Stimulated activated CD4-positive, alpha-beta T cell treated with anti-CD3 and anti-CD28 coated beads, Interleukin-4, amount 100 ng/mL, for 24 hours (primary cell): ENCODE measurements at places on chromosomes 7 and 10.
A peak's percentile ranks its signal among the peaks of the same experiment; 100 is the strongest.

DNA sequence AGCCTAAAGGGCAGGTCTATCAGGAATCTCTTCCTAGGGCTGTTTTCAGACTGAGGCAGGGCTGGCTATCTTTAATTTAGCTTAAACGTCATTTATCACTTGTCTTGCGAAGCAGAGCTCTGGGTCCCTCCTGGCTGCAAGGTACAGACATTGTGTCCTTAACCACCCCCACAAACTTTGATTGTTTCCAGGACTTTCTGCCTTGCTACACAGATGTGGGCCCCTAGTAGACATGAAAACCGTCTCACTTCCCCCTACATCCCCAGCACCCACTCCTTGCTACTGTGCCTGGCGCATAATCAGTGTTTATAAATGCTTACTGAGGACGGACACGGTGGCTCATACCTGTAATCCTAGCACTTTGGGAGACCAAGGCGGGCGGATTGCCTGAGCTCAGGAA, 54.5 kb downstream of the PIP4K2A start:
- no peak for DNase-seq

DNA sequence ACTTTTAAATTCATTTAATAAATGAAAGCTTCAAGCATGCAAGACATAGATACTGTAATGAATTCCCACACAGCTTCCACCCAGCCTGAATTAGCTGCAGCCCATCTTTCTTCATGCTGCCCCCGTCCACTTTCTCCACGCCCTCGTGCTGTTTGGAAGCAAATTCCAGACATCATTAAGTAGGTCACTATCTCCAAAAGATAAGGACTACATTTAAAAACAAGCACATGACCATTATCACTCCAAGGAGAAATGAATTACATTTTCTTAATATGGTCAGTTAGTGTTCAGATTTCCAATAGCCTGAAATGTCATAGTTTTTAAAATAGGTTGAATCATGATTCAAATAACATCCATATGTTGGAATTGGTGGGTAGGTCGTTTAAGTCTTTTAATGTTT, 24.3 kb downstream of the LMTK2 start:
- no peak for DNase-seq

- no peak for DNase-seq
Observed at GRCh38 chr10:75987616-75988015, 556.2 kb downstream of the LRMDA start.

- DNase-seq, result no peak
Observed at GRCh38 chr7:749140-749551, 22.1 kb upstream of the PRKAR1B start.

GRCh38 chr7:115229401-115230105, 307.7 kb downstream of the MDFIC start:
- DNase-seq, result no peak

- no peak for DNase-seq
Observed at GRCh38 chr10:127984945-127985344, 78.0 kb downstream of the PTPRE start.

DNA sequence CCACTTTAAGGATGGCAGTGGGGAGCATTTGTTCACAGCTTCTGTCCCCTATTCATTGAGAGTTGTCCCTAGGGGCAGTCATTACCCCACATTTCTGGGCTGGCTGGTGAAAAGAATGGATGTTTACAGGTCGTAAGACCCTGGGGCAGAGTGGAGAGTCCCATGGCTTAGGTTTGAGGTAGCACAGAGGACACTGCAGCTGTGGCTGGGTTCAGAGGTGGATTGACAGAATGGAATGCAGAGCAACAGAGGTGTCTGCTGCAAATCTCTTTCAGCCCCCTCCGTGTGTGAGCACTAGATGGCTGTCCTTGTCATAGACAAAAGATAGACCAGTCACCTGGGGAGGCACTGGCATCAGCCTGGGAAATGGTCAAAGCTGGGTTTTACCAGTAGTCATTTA, 141.9 kb downstream of the CACNB2 start:
- no peak for DNase-seq

DNA sequence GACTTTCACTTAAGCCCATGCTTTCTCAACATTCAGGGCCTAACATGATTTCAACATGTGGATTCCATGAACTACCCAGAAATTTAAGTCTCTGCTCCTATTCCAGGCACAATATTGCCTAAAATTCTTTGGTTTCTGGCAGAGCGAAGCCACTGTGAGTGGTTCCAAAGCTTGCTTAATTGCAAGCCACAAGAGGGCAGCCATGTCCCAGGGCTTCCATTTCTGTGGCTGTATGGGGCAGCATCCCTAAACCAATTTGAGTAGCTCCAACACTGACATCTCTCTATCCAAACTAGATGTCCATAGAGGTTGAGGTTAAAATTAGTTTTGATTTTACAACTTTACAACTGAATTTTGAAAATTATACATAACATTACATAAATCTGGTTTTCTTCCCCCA, 56.3 kb upstream of the MDFIC start:
- peak; percentile 68 for DNase-seq

GRCh38 chr10:121797490-121797889, 130.3 kb downstream of the ATE1 start:
- DNase-seq, result no peak

DNA sequence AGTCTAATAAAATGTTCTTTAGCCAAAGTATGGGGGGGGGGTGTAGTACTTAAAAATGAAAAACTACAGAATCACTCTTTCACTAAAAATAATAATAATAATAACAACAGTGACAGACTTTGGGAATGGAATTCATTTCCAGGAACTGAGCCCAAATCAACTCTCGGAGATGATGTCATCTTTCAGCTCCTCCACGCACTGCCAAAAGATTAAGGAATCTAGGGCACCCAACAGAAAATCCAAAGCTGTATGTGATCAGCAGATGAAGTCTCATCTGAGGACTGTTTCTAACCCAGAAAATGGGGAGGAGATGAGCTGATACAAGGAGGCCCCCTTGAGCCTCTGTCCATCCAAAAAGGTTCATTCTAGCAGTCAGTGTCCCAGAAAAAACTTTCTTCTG, 54.5 kb downstream of the GRB10 start:
- DNase-seq, result no peak

DNA sequence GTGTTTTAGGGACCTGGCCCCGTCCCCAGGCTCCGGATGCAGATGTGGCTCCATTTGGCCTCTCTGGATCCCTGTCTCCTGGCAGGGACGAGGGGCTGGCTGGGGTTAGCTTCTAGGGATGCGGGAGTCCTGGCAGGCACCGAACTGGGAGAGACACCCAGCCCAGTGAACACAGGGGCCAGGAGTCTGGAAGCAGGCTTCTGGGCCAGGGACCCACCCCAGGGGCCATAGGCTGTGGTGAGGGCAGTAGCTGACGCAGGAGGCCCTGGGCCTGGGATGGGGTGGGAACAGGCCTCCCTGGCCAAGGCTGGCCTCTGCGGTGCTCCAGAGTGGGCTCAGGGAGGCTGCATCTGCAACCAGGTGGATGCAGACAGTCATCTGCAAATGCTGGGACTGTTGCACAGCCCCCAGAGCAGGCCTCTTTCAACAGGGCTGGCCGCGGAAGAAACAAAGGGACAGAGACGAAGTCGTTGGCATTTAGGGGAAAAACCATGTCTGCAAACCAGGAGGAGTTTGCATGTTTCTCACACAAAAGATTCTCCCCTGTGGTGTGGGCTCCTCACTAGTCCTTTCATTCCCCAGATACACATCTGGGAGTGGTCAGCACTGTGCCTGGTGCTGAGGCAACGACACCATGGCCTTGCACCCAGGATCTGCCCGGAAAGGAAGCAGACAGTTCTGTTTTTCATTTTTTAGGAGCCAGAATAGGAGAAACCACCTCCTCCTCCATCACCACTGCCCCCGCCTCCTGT, 36.4 kb upstream of the ZNF488 start:
- no peak for DNase-seq

- DNase-seq, result peak; percentile 39
Observed at GRCh38 chr10:34049887-34050286, 715.4 kb upstream of the NRP1 start.

DNA sequence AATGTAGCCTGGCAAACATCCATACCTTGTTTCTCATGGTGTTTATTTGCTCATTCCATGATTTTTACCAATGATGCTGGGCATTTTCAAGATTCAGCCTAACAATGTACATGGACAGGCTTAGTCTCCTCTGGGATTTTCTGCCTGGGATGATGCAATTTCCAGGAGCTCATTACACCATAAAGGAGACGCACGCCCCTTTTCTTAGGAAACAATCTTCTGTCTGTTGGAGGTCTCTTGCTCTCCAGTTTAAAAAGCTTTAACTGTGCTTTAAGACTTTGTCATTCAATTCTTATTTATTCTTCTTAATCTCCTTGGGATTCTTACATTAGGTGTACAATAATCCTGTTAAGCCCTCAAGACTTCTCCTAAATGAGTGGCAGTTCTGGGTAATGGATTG, 150.3 kb upstream of the NRP1 start:
- DNase-seq, result no peak

DNA sequence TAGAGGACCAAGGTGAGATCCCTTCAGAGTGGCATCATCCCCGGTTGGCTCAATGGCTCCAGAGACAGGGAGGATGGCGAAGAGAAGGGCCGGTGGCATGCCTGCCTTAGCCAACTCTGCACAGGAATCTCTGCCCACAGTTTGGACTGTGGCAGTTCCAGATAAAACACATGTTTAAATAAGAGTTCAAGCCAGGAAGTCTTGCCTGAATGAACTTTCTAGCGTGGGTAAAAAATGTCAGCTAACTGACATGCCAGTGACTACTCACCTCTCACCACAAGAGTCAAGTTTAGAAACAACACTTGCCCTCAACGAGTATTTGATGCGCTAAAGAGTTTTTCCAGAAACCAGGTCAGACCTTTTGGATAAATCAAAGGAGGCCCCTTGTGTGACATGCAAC, 3.0 kb downstream of the NOD1 start:
- DNase-seq, result no peak

DNA sequence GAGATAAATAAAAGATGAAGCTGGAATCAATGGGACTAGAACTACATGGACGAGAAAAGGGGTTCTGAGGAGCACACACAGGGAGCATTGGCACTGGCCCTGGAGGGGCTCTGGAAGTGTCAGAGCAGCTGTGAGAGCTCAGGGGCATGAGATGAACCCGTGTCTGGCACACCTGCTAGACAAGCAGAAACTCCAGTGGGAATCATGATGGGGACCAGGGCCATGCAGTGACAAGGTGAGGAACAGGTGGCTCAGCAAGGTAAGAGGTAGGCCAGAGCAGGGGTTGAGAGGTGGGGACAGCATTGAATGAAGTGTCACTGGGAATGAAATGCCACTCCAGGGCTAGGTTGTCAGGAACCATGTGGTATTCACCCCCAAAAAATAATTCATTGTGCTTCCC, 588.5 kb downstream of the GRID1 start:
- DNase-seq, result no peak

GRCh38 chr10:133466683-133467275, 13.0 kb downstream of the SCART1 start:
- no peak for DNase-seq

- DNase-seq, result no peak
Observed at GRCh38 chr10:60208676-60209269, 180.9 kb downstream of the ANK3 start.

DNA sequence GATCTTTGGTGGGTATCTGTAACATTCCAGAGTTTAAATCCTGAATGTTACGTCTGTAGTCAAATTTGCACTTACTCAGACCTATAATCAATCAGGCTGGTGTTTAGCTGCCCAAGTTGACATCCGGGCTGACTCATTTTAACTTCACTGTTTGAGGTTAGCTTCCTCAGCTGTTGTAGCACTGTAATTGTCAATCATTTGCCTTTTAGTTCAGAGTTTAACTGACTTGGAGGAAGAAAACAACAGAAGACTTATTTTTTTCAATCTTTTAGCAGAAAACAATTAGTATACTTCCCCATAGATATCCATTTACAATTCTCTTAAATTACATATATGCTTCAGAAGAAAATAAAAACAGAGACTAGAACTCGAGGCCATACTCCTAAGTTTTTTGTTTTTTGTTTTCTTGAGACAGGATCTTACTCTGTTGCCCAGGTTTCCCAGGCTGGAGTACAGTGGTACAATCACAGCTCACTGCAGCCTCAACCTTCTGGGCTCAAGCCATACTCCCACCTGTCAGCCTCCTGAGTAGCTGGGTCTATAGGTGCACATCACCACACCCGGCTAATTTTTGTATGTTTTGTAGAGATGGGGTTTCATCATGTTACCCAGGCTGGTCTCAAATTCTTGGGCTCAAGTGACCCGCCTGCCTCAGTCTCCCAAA, 38.5 kb upstream of the LRRC17 start:
- DNase-seq, result peak; percentile 7

GRCh38 chr7:66739953-66740301, 606 bp upstream of the RABGEF1 start:
- DNase-seq, result no peak

- DNase-seq, result no peak
Observed at GRCh38 chr10:86345859-86346798, 20.5 kb downstream of the GRID1 start.

GRCh38 chr10:51075873-51076229, 1.6 kb downstream of the PRKG1 start:
- no peak for DNase-seq

DNA sequence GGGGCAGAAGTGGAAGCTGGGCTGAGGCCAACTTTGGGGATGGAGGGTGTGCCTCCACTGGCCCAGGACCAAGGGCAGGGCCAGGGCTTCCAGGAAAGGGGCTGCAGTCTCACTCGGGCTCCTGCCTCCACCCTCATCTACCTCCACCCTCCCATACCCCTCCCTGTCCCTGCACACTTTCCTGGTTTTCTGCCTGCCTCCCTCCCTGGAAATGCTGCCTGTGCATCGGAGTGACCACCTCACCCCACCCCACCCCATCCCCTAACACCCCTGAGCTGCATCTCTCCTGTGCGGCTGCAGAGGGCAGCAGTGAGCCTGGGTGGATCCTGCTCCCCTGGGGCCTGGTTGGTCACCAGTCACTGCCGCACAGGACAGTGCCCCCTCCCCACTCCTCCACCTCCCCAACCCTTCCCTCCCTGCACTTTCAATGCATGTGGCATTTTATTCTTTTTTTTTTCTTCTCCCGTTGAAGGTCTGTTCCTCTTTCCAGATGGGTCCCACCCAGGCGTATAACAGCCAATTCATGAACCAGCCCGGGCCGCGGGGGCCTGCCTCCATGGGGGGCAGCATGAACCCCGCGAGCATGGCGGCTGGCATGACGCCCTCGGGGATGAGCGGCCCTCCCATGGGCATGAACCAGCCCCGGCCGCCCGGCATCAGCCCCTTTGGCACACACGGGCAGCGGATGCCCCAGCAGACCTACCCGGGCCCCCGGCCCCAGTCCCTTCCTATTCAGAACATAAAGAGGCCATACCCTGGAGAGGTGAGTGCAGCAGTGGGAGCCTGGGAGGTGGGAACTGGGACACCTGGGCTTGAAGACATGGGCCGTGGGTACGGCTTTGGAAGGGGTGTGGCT, 54.1 kb upstream of the PPIF start:
- DNase-seq, result peak; percentile 50
